ENCODE measurements at places on chromosomes 5 and 9.

DNA sequence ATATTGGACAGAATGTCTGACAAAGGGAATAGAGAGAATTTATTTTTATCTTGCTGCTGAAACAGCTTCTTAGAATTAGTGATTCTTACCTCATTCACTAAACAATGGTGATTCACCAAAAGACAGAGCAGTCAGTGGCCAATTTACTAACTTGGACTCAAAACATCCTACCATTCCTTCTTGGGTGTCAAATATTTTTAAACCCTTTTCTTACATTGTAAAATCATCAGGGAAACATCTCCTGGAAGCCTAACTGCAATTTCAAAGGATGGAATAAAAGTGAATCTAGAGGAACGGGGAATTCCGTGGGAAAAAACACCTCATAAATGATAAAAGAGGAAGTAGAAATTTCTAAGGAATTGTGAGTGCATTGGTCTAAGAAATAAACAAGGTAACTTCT lies 97.7 kb downstream of the LHFPL2 start:
- no peak for DNase-seq

DNA sequence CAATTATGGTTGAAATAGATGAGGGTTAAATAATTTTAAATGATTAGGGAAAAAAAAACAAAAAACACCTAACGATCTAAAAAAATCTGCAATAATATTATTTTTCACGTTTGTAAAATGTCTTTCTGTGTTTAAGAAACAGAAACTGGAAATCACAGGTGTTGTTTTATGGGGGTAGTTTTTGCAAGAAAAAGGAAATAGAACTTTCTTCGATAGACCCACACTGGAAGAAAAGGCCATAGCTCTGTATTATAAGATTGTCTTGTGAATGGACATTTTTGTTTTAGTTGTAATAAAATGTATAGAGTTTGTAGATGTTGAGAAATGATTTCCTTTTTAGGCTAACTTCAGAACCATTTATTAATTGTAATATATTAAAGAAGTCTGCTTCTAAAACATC lies 5.5 kb downstream of the CSNK1G3 start:
- no peak for DNase-seq

- DNase-seq, result no peak
Observed at GRCh38 chr5:108857905-108858304, 110.2 kb downstream of the FER start.

DNA sequence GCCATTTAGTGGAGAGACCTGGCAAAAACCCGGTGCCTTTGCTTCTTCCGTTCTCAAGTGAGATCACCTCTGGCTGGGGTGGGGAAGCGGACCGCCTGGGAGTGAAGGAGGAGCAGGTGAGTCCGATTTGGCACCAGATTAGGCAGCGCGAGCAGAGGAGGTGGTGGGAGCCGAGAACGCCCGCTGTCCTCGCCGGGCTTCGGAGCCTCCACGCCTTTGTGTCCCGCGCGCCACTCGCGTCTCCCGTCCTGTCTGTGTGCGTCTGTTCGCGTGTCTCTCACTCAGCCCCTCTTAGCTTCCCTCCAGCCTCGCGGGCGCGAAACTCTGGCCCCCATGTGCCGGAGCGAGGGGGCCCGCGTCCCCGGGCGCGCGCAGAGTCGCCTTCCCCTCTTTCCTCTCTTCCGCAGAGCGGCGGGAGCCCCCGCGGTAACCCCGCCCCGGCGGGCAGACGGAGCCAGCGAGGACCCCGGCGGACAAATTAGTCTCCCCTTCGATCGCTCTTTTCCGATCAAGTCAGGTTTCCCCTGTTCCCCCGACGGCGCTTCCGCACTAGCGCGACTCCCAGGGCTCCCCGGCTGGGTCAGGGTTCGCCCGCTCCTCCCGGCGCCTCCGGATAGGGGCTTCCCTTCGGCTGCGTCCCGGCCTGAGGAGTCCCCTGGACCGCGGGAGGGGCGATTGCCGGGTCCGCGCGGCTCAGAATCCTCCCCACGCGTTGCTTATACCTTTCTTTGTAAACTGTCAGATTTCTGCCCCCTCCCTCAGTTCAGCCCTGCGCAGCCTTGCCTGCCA lies 7.1 kb downstream of the POU4F3 start:
- no peak for DNase-seq

DNA sequence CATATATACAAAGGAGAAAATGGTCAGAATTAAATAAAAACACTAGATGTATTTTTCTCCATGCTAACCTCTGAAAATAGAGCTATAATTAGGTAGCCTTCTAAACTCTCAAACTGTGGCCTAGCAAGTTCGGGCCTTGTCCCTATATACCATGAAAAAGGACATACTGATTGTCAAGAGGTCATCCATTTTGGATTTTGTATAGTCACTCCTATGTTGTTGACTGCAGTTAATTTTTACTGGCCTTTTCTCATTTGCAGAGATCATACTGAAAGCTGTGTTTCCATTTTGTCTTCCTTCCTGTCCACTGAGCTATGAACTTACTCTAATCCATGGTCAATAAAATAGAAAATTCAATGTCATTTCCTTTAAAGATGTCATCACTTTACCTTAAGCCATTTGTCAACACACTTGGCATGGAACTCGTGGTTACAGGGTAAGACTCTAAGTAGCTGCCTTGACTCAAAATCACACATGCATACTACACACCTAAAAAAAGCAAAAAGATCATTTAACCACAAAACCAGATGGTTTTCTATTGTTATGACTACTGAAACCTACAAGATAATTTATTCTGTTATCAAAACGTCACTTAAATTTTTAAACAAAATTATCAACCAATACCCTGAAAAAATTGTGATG lies 58.0 kb downstream of the RNF38 start:
- DNase-seq, result no peak

GRCh38 chr5:148998174-148998797 lies 64.6 kb downstream of the SH3TC2 start:
- DNase-seq, result no peak

GRCh38 chr5:149740341-149740740 lies 10.2 kb downstream of the PPARGC1B start:
- DNase-seq, result no peak

- DNase-seq, result no peak
Observed at GRCh38 chr9:133619791-133620190, 10.6 kb upstream of the FAM163B start.

- peak; percentile 36 for DNase-seq
Observed at GRCh38 chr5:102762095-102762534, 7.0 kb downstream of the PAM start.

- no peak for DNase-seq
Observed at GRCh38 chr5:116546033-116546742, 28.4 kb downstream of the SEMA6A start.

GRCh38 chr5:91146230-91146629 lies 236.9 kb downstream of the ARRDC3 start:
- DNase-seq, result no peak

DNA sequence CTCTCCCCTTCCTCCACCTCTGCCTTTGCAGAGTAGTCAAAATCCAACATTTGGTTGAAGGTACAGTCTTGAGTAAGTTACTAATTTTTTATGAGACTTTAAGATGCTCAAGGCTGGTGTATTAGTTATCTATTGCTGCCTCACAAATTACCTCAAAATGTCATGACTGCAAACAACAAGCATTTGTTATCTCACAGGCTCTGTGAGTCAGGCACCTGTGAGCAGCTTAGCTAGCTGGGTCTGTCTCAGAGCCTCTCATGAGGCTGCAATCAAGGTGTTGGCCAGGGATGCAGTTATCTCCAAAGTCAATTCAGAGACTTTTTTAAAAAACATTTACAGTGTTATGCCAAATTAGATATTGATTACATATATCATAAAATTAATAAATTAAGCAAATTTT lies 371.3 kb upstream of the RGMB start:
- DNase-seq, result no peak

- DNase-seq, result peak; percentile 42
Observed at GRCh38 chr5:54329731-54330709, 19.6 kb upstream of the ARL15 start.

DNA sequence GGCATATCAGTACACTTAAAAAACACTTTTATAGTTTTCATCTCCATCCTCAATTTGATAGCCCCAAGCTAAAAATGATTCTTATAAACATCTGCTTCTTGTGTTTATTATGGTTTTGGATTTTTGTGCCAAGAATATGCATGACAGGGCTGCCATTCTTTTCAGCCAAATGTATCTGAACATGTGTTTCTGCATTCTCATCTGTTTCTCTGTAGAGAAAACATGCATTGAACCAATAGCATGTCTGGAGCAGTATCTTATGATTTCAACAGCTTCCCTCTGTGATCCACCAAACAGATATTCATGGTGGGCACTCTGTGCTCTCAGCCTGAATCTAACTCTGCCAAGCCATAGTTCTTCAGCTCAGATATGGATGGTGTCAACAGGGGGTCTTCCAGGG lies 99.3 kb upstream of the ERCC6L2 start:
- no peak for DNase-seq

- peak; percentile 38 for DNase-seq
Observed at GRCh38 chr9:98908897-98909634, 34.6 kb upstream of the COL15A1 start.

GRCh38 chr9:130608554-130609134 lies 29.3 kb downstream of the FUBP3 start:
- no peak for DNase-seq

GRCh38 chr9:83041771-83042170 lies 21.2 kb downstream of the RASEF start:
- DNase-seq, result no peak

DNA sequence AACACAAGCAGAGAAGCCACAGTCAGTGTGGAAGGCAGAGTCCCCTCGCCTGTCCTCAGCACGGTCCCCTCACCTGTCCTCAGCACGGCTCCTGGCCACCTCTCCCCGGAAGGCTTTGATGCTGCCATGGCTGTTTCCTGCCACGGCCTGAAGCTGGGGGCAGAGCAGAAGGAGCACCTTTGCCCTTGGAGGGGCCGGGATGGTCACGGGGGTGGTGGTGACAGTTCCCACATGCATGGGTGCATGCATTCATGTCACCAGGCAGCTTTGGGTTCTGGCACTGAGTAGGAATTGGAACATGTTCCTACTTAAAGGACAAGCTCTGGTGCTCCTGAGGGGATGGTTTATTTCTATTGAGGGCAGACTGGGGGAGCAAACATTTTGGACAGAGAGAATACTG lies 57.8 kb upstream of the PHYKPL start:
- DNase-seq, result no peak

- no peak for DNase-seq
Observed at GRCh38 chr9:88829276-88829675, 162.0 kb upstream of the S1PR3 start.

GRCh38 chr5:96483878-96484277 lies 50.8 kb upstream of the PCSK1 start:
- DNase-seq, result peak; percentile 11

- DNase-seq, result no peak
Observed at GRCh38 chr9:109806506-109807115, 26.6 kb downstream of the PALM2AKAP2 start.

DNA sequence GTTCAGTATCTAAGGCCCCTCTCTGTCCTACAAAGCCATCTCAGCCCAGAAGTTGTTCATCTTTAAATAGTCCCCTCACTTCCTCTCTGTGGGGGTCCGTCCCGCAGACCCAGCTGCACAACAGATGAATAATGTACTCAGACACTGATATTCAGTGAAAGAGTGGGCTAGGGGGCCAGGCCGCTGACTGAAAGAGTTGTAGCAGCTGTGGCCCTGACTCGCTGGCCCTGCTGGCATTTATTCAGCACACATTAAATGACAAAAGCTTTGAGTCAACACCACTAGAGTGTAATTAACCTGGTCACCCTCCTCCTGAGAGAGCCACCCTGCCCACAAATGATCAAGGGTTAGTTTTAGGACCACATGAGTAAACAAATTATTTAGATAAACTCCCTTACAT lies 76.3 kb downstream of the MED10 start:
- no peak for DNase-seq

GRCh38 chr5:26487553-26487952 lies 550.8 kb downstream of the CDH9 start:
- no peak for DNase-seq

DNA sequence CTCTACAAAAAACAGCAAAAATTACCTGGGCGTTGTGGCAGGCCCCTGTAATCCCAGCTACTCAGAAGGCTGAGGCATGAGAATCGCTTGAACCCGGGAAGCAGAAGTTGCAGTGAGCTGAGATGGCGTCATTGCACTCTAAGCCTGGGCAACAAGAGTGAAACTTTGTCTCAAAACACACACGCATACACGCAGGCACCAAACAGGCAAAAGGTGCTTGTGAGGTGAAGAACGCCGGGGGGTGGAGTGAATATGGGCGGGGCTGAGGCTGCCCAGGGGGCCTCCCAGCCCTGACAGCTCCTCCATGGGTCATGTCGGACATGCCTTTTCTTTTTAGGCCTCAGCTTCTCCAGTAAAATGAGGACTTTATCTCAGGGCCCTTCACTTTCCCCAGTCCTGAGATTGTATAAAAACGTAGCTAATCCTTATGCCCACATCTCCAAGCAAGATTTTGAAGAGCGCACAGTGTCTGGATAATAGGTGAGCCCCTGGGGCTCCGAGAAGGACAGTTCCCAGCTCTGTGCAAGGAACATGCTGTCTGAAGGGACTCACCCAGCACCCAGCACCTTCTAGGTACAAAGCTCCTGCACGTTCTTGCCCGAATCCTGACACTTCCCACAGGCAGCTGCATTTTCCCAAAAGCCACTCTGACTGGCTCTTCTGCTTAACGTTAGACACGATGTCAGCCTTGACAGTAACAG lies 168.3 kb downstream of the COL23A1 start:
- DNase-seq, result no peak

- no peak for DNase-seq
Observed at GRCh38 chr9:68896486-68896885, 117.4 kb downstream of the PRKACG start.

- no peak for DNase-seq
Observed at GRCh38 chr5:138245717-138246116, 28.7 kb downstream of the GFRA3 start.

DNA sequence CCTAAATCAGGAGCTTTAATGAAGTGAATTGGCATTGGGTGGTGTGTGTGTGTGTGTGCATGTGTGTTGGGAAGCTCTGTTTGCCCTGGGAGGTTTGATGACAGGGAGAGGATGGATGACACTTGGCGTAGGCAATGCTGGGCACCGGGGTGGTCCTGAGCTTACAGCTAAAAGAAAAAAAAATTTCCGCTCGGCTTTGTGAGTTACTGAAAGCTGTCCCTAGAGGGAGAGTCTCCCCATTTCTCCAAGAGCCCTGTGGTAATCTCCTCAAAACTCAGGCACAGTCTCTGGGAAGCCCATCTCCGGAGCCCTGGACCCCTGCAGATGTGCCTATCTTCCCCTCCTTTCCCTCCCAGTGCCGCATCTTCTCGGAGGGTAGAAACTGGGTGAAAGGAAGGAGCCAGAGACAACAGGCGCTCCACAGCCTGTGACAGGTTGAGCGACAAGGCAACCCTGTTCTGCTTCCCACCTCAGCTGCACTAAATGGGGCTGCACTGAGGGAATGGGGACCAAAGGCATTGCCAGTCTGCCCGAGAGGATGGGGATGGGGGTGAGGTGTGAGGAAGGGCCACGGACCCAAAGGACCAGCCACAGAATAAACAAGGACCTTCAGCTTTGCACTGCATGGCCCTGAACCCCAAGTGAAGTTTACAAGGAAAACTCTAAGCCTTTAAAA lies 35.8 kb upstream of the TIFAB start:
- DNase-seq, result no peak

DNA sequence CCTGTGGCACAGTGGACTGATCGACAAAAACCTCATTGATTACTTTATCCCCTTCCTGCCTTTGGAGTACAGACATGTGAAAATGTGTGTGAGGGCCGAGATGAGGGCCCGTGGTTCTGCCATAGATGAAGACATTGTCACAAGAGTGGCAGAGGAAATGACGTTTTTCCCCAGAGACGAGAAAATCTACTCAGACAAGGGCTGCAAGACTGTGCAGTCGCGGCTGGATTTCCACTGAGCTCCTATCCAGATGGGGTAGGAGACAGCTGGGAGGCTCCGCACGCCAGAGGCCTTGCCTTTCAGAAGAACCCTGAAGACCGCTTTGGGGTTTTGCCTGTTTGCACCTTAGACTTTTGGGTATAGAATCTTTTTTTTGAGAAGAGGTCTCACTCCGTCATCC lies 6.4 kb downstream of the TOR1B start:
- DNase-seq, result no peak
